ENCODE measurements at places on chromosomes 16 and 17.

DNA sequence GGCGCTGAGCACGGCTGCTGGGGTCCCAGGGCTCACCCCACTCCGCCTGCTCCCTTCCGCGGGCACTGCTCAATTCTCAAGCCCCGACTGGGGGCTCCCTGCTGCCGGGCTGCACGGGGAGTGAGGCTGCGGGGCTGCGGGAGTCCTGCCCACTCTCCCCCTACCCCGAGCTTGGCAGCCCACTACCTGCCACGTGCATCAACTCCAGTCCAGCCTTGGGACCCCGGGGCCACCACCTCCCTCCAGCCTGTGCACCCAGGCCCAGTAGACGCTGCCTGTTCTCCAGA, 43.3 kb upstream of the SSTR5 start:
- no peak for DNase-seq

- no peak for DNase-seq
Measured at GRCh38 chr16:56847173-56847910, 17.7 kb upstream of the SLC12A3 start.

GRCh38 chr16:80883159-80883642, 78.8 kb upstream of the CDYL2 start:
- DNase-seq, result no peak

GRCh38 chr17:40038882-40039513, 15.2 kb downstream of the MED24 start:
- DNase-seq, result no peak

DNA sequence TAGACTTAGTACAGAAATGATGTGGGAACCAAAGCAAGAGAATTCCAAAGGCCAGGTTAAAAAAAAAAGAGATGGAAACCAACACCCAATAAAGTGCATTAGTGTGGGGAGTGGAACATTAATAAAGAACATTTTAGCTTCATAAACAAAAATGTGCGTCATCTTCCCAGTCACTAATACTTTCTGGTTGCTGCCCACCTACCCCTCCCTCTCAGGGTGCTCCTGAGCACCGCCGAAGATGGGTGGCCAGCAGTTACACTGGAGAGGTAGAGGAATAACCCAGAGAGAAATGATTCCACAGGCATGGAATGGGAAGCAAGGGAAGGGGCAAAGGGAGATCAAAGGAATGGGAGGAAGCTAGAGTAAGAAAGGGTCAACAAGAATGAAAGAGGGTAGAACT, 6.0 kb upstream of the CHD3 start:
- no peak for DNase-seq

DNA sequence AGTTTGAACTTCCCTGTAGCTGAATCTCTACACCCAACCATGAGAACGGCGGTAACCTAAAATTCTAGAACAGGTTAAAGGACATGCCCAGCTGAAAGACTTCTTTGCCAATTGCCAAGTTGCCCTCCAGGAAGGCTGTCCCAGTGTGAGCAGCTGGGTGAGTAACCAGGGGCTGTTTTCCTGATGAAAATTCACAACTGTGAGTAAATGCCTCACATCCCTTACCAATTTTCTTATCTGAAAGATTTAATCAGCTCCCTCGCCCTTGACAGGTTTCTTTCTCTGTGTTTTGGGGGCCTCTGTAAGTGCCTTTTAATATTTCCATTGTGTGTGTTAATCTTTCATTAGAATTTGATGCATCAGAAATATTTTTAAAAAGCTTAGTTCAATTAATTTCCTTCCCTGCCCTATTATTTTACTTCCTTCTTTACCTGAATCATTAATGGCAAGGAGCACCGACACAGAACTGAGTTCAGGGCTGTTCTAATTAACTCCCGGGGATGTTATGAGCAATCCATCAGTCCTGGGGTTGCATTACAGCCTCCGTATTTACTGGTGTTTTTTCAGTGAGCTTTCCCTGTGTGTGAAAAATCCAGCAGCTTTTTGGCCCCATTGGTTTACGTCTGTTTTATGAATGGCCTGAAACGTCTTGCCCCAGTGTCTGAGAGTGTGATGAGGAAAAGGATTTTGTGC, 152.9 kb downstream of the CLEC16A start:
- DNase-seq, result no peak

- no peak for DNase-seq
Measured at GRCh38 chr17:79752175-79752574, 21.4 kb downstream of the ENPP7 start.

- DNase-seq, result no peak
Measured at GRCh38 chr17:72465191-72466024, 344.6 kb downstream of the SOX9 start.

- peak; percentile 29 for DNase-seq
Measured at GRCh38 chr17:46851029-46851741, at the start of gene WNT9B. Gene WNT9B, plus strand, starts transcription at chr17:46851583. Its CDS starts 56 bp downstream, at chr17:46851639.

- DNase-seq, result no peak
Measured at GRCh38 chr16:3187798-3188674, at the start of gene OR1F1. Gene OR1F1, plus strand, starts transcription at chr16:3188204.

DNA sequence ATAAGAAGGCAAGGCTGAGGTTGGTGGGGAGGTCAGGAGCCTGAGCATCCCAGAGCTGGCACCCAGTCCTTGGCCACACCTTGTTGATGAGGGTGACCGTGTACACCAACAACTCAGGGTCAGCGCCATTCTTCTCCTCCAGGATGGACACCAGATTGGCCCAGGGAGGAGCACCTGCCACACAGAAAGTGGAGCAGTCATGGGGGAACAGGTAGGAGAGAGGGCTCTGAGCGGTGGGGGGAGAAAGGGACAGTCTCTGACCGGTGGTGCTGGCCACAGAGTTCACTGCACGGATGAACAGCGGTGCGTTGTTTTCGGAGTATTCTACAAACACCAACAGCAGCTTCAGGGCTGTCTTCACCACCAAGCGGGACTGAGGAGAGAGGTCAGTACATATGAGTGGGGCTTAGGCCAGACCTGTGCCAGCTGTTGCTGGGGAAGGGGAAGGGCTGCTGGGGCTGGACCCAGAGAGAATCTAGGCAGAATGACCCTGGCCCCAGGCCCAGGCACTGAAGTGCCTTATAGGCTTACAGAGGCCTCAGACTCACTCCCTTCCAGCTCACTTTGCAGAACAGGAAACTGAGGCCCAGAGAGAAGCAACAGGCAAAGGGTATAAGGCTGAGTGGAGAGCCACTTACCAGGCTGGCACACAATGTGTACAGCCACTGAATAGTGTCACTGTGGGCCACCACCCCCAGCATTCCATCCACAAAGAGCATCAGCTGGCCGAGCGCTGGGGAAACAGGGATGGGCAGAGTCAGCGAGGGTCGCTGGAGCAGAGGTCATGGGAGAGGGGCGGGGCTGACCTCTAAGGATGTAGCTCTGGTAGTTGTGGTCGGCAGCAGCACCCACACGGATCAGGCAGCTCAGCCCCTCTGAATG, 9.6 kb downstream of the FHOD1 start:
- DNase-seq, result no peak

GRCh38 chr17:31015639-31016038, 44.8 kb downstream of the RNF135 start:
- DNase-seq, result no peak

DNA sequence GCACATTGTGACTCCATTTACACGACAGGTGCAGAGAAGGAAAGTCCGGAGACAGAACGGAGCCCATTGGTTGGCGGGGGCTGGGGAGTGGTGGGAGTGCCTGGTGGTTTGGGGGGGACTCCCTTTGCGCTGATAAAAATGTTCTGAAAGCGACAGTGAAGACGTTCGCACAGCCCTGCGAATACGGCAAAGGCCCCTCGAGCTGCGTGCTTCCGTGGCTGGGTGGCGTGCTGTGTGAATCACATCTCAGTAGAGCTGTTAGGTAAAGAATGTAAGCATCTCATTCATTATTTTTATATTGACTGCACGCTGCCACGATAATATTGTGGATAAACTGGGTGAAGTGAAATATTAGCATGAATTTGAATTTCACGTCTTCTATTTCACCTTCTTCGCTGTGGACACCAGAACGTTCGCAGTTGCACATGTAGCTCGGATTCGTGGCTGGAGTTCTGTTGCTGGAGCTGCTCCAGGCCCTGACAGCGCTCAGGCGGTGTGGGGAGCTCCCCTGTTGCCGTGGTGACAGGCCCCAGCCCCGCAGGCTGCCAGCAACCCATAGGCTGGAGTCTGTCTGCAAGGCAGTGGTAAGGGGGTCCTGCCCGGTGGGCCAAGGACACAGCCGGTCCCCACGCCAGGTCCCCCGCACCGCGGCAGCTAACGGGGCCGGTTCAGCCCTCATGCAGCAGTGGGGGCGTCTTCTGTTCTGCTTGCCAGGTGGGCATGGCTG, 44.6 kb downstream of the SOX8 start:
- no peak for DNase-seq

- no peak for DNase-seq
Measured at GRCh38 chr16:31131841-31132271, 3.7 kb downstream of the PRSS8 start.

DNA sequence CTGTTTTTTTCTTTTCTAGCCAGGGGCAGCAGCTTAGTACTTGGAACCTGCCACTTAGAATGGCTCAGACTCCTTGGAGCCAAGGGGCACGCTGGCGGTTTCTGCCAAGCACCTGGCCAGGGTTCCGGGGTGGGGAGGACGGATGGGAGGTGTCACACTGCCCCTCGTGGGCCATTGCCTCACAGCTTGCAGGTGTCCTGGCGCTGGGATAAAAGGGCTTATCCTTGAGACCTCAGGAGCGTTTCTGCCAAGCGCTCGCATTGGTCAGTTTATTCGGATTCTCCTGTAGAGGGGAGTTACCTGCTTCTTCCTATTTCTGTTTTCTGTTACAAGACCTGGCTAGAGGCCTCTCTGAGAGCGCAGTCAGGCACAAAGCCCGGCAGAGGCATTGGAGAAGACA, 234.6 kb downstream of the MSI2 start:
- DNase-seq, result no peak

DNA sequence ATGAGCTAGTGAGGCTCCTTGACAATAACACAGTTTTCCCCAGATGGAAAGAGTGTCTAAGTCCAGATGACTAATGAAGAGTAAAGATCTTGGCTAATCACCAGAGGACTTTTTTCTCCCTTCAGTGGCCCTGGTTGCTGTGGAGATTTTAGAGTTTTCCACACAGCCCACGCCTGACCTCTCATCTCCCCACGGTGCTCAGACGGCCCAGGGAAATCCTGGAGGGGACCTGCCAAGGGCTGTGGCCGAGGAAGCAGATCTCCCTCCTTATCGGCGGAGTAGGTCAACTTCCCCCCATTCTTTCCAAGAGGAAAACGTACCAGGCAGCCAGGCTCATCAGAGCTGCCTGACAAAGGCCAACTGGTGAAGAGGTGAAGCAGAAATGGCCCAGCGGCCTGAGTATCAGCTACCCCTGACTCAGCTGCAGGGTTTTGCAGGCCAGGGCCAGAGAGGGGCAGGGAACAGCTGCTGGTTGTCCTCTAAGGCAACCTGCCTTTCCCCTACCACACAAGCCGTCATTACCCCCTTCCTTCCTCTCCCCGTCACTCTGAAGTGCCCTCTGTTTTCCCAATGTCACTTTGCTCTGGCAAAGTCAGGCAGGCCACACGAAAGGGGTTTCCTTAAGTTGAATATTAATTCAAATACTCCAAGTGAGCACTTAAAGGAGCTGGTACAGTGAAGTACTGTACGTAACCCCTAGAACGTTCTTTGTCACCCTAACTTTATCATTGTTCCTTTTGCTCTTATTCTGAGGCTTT, 140.2 kb upstream of the ADAMTS18 start:
- DNase-seq, result no peak

- DNase-seq, result no peak
Measured at GRCh38 chr16:72244853-72245252, 72.9 kb upstream of the PMFBP1 start.

GRCh38 chr16:89905511-89906139, 13.0 kb upstream of the MC1R start:
- no peak for DNase-seq

DNA sequence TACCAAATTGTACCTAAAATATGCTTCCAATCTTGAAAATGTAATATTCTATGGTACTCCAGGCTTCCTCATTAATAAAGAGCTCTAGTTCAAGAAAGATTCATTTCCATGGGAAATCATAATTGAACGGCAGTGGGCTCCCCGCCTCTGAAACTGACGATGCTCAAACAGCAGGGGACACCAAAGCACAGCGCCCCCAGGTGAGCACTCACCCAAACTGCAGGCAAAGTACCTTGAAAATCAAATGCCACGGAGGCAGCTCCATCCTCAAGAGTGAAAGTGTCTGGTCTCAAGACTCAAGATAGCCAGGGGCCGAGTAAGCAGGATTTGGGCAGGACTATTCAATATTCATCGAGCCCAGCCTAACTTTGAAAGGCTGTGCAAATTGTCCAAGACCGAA, 217.4 kb upstream of the TNRC6C start:
- DNase-seq, result no peak

DNA sequence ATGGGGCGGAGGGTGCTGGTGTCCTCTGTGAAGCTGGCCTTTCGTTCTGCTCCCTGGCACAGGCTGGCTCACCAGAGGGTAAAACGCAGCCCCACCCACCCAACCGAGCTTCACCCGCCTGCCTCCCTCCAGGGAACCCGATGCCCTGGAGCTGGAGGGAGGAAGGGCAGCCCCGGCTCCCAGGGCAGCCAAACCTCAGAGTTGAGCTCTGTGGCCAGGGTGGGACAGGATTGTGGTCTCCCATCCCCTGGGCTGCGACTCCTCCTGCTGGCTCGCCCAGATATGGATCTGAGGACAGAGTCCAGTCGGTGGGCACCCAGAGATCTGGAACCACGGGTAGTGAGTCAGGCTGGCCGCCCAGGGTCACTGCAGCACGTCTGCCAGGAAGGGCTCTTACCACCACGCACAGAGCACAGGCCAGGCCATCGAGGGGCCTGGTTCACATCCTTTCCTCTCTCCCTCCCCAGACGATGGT, 42.6 kb upstream of the CHMP6 start:
- DNase-seq, result no peak

GRCh38 chr16:86730086-86730485, 151.7 kb downstream of the FOXL1 start:
- no peak for DNase-seq

All from NCI-H1048 (cell line).